ENCODE measurements at places on chromosomes 1 and 21. TPM values are rescaled to one million over a fixed set of nuclear protein-coding genes. Genes with fewer than 3 reads are reported as not detected.

DNA sequence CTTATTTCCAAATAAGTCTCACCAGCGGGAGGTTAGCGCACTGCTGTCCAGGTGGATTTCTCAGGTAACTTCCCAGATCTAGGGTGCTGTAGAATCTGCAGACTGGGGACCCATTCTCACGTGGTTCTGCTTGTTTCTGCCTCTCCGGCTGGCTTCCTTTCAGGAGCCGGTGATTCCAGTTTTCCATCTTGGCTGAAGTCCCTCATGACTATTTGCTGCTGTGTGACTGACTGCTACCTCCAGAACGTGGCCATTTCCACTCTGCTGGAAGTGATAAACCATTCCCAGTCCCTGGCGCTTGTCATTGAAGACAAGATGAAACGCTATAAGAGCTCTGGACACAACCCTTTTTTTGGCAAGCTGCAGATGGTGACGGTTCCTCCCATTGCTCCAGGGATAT is 76.0 kb downstream of the DOP1B start:
- peak; percentile 49 for DNase-seq

- no peak for DNase-seq
Measured at GRCh38 chr1:53084589-53084971, 22.6 kb downstream of the PODN start.

GCSAML gene
- 0.32 TPM for total RNA-seq

ARTN gene
- 0.81 TPM for total RNA-seq

ZNF695 gene
- not detected for total RNA-seq

- DNase-seq: no peak
Measured at GRCh38 chr1:24961334-24961733, 31.3 kb upstream of the RUNX3 start.

GRCh38 chr1:153683854-153684253 is 5.4 kb downstream of the NPR1 start:
- DNase-seq: no peak

DNA sequence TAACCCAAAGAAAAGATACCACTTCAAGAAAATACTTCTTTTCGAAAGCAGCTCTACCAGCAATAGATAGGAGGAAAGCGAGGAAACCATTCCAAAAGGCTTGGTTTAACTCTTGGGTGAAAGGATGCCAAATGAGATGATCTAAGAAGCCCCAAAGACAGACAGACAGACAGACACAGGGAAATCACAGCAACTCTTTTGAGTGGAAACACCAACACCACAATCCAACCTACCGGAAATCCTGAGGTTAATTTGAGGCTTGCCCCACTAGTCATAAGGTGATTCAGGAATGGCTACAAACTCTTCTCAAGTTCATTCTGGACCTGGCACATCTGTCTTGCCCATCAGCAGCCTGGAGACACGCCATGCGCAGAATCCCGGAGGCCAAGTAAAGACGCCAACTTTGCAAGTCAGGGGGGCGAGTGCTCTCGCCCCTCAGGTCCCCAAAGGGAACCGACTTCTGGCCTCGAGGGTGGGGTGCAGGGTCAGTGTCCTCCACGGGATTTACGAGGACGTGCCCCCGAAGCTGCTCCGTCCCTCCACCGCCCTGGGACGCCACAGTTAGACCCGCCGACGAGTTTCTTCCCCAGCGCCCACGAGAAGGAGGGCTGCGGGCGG is 778 bp downstream of the EVI5 start:
- DNase-seq: peak; percentile 86

PTGFR gene
- 6.6 TPM for total RNA-seq

GRCh38 chr21:37686991-37687810 is 229.1 kb downstream of the KCNJ6 start:
- DNase-seq: no peak

DNA sequence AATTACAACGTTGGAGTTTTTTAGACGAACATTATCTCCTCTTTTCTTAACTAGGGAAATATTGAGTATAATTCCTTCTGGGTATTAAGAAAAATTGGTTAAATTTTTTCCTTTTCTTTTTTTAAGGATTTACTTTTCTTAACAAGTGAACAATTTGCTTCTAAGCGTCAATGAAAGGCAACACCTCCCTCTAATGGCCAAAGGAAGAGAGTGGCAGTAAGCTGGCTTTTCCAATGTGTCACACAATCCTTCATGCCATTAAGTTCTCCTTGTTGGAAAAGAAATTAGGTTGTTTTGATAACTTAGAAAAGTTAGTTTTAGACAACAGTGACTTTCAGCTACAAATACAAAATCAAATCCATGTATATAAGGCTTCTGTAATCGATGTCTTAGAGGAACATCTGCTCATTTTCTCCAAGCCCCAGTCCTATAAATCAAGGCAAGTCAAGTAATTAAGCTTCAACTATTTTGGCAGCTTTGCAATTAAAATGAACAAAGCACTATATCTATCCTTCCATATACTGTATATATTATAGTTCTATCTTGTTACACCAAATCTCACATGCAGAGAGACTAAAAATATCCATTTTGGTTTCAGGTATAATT is 62.8 kb downstream of the EDEM3 start:
- DNase-seq: no peak

DNA sequence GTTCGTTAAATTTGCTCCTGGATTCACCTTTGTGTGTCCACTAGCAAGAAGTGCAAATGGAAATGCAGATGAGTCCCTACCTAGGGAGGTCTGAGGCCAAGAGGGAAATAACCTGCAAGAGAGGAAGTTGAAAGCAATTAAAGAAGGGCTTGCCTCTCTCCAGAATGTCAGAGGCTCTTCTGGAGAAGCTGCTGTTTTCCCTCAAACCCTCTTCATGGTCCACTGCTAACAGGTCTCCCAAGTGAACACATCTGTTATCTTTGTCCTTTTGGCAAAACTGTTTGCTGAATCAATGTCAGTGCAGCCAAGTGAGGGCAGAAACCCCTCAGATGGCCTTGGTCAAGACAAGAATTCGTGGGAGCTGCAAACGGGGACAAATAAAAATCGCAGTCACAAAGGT is 177.3 kb upstream of the PLXNA2 start:
- no peak for DNase-seq

MTARC1 gene
- total RNA-seq: 2.6 TPM

ATP6V1G3 gene
- not detected for total RNA-seq

DNA sequence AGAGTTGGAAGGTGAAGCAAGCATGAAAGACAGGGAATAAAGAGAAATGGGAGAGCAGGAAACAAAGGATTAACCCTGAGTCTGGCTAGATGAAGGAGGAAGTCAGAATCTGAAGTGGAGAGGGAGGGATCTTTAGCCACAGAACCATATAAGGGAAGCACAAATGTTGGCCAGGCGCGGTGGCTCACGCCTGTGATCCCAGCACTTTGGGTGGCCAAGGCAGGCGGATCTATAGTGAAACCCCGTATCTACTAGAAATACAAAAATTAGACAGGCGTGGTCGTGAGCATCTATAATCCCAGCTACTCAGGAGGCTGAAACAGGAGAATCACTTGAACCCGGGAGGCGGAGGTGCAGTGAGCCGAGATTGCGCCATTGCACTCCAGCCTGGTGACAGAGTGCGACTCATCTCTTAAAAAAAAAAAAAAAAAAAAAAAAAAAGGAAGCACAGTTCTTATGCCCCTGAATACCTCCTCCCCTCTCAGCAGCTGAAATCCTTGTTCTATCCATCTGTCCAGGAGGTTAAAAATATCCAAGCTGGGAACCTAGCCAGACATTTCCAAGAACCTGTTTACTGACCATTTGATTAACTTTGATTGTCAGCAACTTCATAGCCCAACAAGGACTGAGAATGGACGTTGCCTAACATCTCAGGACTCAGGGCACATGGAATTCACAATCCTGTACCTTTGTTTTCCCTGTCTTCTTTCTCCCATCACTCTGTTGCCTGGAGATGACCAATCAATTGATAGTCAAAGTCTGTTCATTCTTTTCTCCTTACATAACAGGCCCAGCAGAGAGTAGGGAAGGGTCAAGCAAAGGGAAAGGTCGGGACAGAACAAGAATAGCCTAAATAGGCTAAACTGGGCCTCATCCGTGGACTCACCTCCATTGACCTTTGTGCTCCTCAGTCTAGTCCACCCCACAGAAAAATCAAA is 10.6 kb downstream of the TXNIP start:
- no peak for DNase-seq

GRCh38 chr1:26482921-26483320 is 10.7 kb downstream of the HMGN2 start:
- no peak for DNase-seq

- no peak for DNase-seq
Measured at GRCh38 chr1:78286686-78287085, 204.1 kb upstream of the PTGFR start.

Data from lower leg skin (tissue), 4 donors.